ENCODE measurements at places on chromosomes 2 and 18. TPM values are rescaled to one million over a fixed set of nuclear protein-coding genes. Genes with fewer than 3 reads are reported as not detected.

The SPP2 gene
- polyA plus RNA-seq, result not detected

The PCGF1 gene
- 33.3 TPM for polyA plus RNA-seq

The LCT gene
- not detected for polyA plus RNA-seq

The IL36RN gene
- not detected for polyA plus RNA-seq

The TRIP12 gene
- polyA plus RNA-seq, result 181 TPM

The KIF1A gene
- 15.8 TPM for polyA plus RNA-seq

The INHA gene
- polyA plus RNA-seq, result 0.46 TPM

The SFT2D3 gene
- polyA plus RNA-seq, result not detected

The OTOS gene
- polyA plus RNA-seq, result 0.21 TPM

The NFU1 gene
- 52.5 TPM for polyA plus RNA-seq

The ASPRV1 gene
- polyA plus RNA-seq, result 4.2 TPM

The IMPA2 gene
- polyA plus RNA-seq, result 91.3 TPM

The DNAH6 gene
- 2.2 TPM for polyA plus RNA-seq

The CNTNAP5 gene
- not detected for polyA plus RNA-seq

The MC5R gene
- polyA plus RNA-seq, result 0.11 TPM

The OSR1 gene
- 4.5 TPM for polyA plus RNA-seq

The IL36B gene
- not detected for polyA plus RNA-seq

The ZNF396 gene
- polyA plus RNA-seq, result 6.2 TPM

The MC2R gene
- polyA plus RNA-seq, result 0.04 TPM

The TCF7L1 gene
- polyA plus RNA-seq, result 39.4 TPM

The SERPINB11 gene
- polyA plus RNA-seq, result not detected

The CTLA4 gene
- not detected for polyA plus RNA-seq

The EVA1A gene
- polyA plus RNA-seq, result 15.9 TPM

The MCM6 gene
- 66.8 TPM for polyA plus RNA-seq

The GREB1 gene
- polyA plus RNA-seq, result 17.4 TPM

The IL18R1 gene
- 1.8 TPM for polyA plus RNA-seq

The CERKL gene
- 14.0 TPM for polyA plus RNA-seq

The BBS5 gene
- polyA plus RNA-seq, result 18.3 TPM

The CCBE1 gene
- polyA plus RNA-seq, result 35.6 TPM

All from left renal cortex interstitium (tissue), 4 donors.